Esophagus (tissue), 2 donors: ENCODE measurements at places on chromosomes 5 and 9. TPM values are rescaled to one million over a fixed set of nuclear protein-coding genes. Genes with fewer than 3 reads are reported as not detected.

LHX3 gene
- polyA plus RNA-seq: not detected

RNF224 gene
- polyA plus RNA-seq: 3.7 TPM

IL5 gene
- not detected for polyA plus RNA-seq

HSD17B3 gene
- 0.58 TPM for polyA plus RNA-seq

CAMK2A gene
- 0.24 TPM for polyA plus RNA-seq

DBH gene
- polyA plus RNA-seq: 0.01 TPM

SLC36A3 gene
- polyA plus RNA-seq: not detected

NTRK2 gene
- polyA plus RNA-seq: 1.2 TPM

CATSPER3 gene
- polyA plus RNA-seq: 0.34 TPM

MLANA gene
- polyA plus RNA-seq: not detected

CYSRT1 gene
- polyA plus RNA-seq: 342 TPM

PCDHGA11 gene
- 0.44 TPM for polyA plus RNA-seq

ADGRV1 gene
- polyA plus RNA-seq: 0.82 TPM

C5orf58 gene
- polyA plus RNA-seq: not detected

FAM221B gene
- not detected for polyA plus RNA-seq

GBGT1 gene
- polyA plus RNA-seq: 3.7 TPM

NSA2 gene
- polyA plus RNA-seq: 50.2 TPM

ELOVL7 gene
- 2.2 TPM for polyA plus RNA-seq

PDLIM4 gene
- polyA plus RNA-seq: 58.9 TPM

C1QTNF3 gene
- 1.2 TPM for polyA plus RNA-seq

IFNA13 gene
- polyA plus RNA-seq: not detected

SLC23A1 gene
- polyA plus RNA-seq: 0.01 TPM

PCDH12 gene
- 0.16 TPM for polyA plus RNA-seq

RLN2 gene
- 0.08 TPM for polyA plus RNA-seq

SPATA31E1 gene
- polyA plus RNA-seq: not detected

NUTM2G gene
- not detected for polyA plus RNA-seq

CDC25C gene
- polyA plus RNA-seq: 1.6 TPM

PROB1 gene
- 0.41 TPM for polyA plus RNA-seq

GRIN3A gene
- polyA plus RNA-seq: under 0.01 TPM

SLC25A2 gene
- polyA plus RNA-seq: 0.05 TPM

NUTM2F gene
- polyA plus RNA-seq: not detected
